ENCODE measurements at places on chromosomes 16 and 17.

- no peak for DNase-seq
Measured at GRCh38 chr16:46607529-46607928, 13.7 kb downstream of the SHCBP1 start.

- no peak for DNase-seq
Measured at GRCh38 chr17:45087504-45087975, 26.4 kb downstream of the NMT1 start.

DNA sequence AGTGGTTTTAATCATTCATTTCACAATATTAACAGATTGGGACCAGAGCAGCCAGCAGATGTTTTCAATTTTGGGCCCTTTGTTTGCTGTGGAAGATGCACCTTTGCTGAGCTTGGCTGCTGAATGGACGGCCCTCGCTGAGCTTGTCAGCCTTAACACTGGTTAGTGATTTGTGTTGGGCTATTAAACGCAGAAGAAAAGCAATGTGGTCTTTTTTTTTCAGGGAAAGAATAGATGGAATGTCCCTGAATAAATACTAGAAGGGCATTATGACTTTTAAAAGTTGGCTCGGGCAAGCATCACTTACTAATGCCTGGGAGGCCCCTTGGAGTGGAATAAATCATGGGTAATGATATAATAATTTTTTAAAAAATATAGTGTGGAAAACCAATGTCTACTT lies 297.0 kb downstream of the MAP2K6 start:
- no peak for DNase-seq

DNA sequence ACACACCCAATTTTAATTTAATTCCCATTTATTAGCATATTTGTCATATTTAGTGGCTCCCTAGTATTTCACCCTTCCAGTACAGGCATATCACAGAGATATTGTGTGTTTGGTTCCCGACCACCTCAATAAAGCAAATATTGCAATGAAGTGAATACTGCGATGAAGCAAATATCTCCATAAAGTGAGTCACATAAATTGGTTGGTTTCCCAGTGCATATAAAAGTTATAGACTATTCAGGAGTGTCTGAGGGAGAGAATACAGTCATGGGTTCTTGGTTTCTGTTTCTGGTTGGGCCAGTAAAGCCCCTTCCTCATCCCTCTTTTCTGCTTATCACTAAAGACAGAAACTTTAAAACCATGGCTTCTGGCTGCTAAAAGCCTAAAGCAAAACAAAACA lies 295.4 kb upstream of the AXIN2 start:
- no peak for DNase-seq
